ENCODE measurements at places on chromosomes 3 and 15.

- DNase-seq, result peak; percentile 39
Measured at GRCh38 chr15:42344763-42345162, 14.5 kb upstream of the CAPN3 start.

DNA sequence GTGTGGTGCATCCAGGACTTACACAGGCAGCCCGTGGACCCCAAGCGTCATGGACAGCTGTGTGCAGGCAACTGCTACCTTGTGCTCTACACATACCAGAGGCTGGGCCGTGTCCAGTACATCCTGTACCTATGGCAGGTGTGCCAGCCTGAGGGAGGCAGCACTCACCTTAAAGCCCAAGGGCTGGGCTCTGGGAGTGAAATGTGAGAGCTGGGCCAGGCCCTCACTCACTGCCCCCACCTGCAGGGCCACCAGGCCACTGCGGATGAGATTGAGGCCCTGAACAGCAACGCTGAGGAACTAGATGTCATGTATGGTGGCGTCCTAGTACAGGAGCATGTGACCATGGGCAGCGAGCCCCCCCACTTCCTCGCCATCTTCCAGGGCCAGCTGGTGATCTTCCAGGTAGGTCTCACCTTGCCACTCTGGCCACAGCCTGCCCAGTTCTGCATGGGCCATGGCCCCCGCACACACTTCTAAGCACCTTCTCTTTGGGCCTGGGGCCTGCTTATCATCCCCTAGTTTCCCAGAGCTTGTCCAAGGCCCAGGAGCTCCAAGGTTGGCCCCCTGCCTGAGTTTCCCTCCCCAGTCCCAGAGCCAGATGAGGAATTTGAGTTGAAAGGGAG, 11.0 kb downstream of the VILL start:
- no peak for DNase-seq

GRCh38 chr3:182292591-182292990, 500.7 kb upstream of the ATP11B start:
- no peak for DNase-seq

DNA sequence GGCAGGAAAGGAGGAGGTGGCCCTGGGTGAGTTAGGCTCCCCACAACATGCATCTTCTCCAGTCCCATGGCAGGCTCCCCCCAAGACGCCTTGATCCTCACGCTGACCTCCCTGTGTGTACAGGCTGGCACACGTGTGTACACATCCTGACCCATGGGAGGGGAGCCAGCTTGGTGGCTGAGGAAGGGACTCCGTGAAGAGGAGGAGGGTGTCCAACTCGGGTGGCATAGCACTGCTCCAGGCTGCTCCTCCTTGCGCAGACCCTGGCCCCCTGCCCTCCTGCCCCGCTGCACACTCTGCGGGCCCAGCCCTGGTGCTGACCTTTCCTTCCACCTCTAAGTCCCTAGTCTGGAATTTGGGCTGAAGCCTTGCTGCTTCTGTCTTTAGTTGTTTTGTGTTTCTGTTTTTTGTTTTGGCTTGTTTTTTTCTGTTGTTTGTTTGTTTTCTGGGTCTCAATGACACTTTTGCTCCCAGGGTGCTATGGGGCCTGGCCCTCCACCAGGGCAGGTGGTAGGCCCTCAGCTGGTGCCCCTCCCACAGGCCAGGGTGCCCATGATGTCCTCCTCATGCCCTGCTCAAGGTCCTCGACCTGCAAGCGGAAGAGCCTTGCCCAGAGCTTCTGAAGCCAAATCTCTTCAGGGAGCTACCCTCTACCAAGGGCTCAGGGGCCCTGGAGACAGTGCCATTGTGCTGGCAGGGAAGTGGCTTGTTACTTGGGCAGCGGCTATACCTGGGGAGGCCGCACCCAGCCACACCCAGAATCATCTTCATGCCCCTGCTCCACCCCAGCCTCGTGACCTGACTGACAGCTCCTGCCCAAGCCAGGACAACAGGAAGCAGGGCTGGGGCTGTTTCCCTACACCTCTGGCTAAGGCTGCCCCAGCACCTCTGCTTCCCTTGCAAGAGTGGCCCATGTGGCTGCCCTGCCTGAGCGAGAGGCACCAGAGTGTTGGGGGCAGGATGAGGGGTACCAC, 5.1 kb downstream of the EPHB3 start:
- DNase-seq, result no peak

- no peak for DNase-seq
Measured at GRCh38 chr3:159667261-159667660, 321.4 kb upstream of the IL12A start.

GRCh38 chr15:88711806-88712205, 73.0 kb downstream of the ISG20 start:
- DNase-seq, result no peak

GRCh38 chr15:43293432-43293831, 26.7 kb upstream of the TGM5 start:
- no peak for DNase-seq

DNA sequence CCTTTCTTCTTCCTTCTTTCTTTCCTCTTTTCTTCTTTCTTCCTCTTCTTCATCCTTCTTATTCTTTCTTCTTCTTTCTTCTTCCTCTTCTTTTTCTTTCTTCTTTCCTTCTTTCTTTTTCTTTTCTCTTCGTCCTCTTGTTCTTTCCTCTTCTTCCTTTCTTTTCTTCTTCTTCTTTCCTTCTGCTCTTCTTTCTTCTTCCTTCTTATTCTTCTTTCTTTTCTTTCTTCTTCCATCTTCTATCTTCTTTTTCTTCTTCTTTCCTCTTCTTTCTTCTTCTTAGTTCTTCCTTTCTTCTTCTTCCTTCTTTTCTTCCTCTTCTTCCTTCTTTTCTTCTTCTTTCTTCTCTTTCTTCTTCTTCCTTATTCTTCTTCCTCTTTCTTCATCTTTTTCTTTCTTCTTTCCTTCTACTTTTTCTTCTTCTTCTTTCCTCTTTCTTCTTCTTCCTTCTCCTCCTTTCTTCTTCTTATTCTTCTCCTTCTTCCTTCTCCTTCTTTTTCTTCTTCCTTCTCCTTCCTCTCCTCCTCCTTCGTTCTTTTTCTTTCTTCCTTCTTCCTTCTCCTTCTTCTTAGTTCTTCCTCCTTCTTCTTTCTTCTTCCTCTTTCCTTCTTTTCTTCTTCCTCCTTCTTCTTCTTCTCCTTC, 37.8 kb downstream of the SPG21 start:
- no peak for DNase-seq

- no peak for DNase-seq
Measured at GRCh38 chr3:99997293-99997692, 117.0 kb downstream of the FILIP1L start.

- DNase-seq, result no peak
Measured at GRCh38 chr3:65526656-65527055, 512.1 kb downstream of the MAGI1 start.

DNA sequence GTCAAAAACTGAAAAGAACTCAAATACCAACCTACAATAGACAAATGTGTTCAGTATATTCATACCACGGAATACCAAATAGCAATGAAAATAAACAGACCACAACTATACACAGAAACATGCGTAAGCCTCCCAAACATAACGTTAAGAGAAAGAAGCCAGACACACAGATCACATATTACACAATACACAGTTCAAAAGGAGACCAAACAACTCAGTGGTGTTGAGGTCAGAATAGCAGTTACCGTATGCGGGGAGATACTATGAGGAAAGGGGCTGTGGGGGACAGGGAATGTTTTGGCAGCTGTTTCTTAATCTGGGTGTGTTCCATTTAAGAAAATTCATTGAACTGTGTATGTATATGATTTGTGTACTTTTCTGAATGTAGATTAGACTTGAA, 6.6 kb downstream of the OSBPL10 start:
- no peak for DNase-seq

DNA sequence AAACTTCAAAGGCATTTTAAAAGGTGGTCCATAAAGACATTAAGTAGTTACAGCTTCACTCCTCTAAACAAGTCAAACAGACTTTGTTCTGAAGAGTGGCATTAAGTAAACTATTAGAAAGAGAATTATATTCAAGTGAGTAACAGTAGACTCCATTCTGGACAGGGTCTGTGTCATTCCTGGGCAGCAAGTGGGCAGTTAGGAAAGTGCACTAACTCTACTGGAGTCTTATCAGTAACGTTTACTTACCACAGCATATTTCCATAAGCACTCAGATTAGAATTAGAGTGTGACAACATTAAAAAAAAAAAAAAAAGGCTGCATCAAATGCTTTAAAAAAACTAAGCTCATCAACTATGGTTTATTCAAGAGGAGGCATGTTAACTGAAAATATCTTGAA, 10.6 kb downstream of the UBR1 start:
- no peak for DNase-seq

- no peak for DNase-seq
Measured at GRCh38 chr3:175149675-175150074, 290.5 kb downstream of the NAALADL2 start.

DNA sequence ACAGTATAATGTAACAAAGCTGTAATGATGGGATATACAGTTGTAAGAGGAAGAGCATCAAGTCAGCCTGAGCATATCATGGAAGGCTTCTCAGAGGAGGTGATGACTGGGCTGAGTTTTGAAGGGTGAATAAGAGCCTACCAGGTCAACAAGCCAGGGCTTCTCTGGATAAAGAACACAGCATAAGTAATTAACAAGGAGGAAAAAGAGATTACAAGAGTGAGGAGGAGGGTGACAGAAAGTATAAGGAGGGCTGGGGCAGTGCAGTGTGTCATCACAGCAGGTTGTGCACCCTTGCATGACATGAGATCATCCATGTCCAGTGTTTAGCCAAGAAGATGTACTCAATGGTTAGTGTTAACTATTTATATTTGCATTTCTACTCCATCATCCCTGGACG, 16.9 kb upstream of the SPATA12 start:
- no peak for DNase-seq

GRCh38 chr3:124783696-124784095, 53.4 kb downstream of the UMPS start:
- no peak for DNase-seq

- no peak for DNase-seq
Measured at GRCh38 chr15:37940876-37941275, 6.4 kb downstream of the TMCO5A start.

- no peak for DNase-seq
Measured at GRCh38 chr3:197398286-197398878, 100.0 kb upstream of the DLG1 start.

DNA sequence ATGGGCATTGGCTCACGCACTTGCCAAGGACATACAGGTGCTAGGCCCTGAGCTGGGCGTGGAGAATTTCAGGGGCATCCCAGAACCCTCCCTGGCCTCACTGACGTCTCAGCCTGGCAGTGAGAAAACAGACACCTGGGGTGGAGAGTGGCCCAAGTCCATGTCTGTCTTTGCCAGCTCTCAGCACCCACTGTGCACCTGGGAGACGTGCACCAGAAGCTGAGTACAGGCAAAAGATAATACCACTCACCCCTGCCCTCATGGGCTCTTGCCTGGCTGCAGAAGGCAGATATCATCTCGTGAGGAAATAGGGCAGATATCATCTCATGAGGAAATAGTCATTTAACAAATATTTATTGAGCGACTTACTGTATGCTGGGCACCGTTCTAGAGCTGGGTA, 8.0 kb downstream of the LOXL1 start:
- no peak for DNase-seq

Measured in fibroblast of skin of left quadriceps (primary cell).